Stimulated activated CD4-positive, alpha-beta T cell treated with anti-CD3 and anti-CD28 coated beads, TNF-alpha, amount 100 ng/mL, for 1 hour (primary cell): ENCODE measurements at places on chromosomes 2 and 18.

- DNase-seq: no peak
These were observed 130.2 kb downstream of the SMAD2 start for GRCh38 chr18:47800248-47800647.

DNA sequence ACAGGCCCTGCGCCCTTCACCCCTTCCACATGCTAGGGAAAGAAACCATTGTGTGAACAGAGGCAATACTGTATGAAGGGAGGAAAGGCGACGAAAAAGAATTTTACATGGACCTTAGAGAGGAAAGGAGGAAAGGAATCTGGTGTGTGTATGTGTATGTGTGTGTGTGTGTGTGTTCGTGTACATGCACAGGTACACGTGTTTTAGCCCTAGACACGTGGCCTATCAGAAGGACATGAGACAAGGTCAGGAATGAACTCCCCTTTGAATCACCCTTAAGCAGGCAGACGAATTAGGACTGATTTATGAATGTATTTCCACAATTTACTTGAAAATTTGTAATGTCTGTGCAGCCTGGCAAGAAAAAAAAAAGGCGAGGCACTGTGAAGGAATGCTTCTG is 276.0 kb downstream of the ZNF516 start:
- DNase-seq: no peak

DNA sequence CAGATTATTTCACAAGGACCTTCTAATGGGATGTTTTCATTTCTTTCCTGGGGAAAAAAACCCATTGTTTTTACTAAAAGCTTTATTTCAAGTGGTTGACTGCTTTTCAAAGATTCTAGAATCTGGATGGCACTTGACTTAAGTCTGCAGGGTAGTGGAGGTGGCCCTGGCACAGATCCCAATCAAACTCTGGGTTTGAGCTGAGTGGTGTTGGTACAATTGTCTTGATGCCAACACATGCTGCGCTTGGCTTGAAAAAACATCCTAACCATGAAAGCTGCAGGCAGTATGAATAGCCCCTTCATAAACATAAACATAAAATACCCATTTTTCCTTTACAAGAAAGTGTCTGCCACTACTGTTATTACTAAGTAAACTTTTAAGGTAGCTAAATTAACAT is 3.6 kb downstream of the PAPOLG start:
- DNase-seq: no peak

GRCh38 chr2:221465776-221466175 is 106.3 kb downstream of the EPHA4 start:
- DNase-seq: no peak

DNA sequence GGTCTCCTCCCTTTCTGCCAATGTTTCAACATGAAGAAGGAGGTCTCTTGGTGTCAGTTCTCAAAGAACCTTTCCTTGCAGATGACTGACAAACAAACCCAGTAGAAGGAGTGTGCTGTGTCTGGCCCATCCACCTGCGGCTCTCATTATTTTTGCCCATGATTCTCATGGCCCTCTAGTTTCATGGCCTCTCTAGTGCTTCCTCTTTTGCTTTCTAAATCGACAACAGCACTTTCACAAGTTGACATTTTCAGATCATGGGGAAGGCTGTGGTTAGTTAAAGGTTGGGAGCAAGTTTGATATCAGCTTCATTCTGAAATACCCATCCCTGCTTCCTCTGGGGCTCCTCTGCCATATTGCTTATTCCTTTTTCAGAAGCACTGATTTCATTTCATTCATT is 805.2 kb downstream of the SLC4A3 start:
- DNase-seq: no peak

GRCh38 chr18:35971661-35972196 is 750 bp upstream of the RMP24 start:
- DNase-seq: no peak

DNA sequence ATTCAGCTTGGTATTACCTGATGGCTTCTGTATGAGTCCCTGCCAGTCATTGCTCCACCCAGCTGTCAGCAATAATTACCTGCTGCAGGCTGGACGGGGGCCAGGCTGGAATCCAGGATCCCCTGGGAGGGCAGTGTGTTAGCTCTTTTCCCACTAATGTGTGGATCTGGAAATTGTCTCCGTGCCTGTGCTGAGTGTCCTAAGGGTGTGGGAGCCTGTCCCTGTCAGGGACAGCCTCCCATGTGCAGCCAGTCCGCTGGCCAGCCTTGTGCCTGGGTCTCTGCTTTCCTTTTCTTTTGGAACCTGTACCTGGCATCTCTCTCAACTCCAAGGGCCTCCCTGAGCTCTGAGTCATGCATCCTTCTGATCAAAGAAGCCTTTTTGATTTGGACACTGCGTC is 107.2 kb upstream of the SPRED2 start:
- DNase-seq: no peak

GRCh38 chr2:116366212-116366611 is 1448.3 kb upstream of the DDX18 start:
- no peak for DNase-seq

- DNase-seq: no peak
These were observed 286.9 kb upstream of the NXPH2 start for GRCh38 chr2:139067072-139067471.

DNA sequence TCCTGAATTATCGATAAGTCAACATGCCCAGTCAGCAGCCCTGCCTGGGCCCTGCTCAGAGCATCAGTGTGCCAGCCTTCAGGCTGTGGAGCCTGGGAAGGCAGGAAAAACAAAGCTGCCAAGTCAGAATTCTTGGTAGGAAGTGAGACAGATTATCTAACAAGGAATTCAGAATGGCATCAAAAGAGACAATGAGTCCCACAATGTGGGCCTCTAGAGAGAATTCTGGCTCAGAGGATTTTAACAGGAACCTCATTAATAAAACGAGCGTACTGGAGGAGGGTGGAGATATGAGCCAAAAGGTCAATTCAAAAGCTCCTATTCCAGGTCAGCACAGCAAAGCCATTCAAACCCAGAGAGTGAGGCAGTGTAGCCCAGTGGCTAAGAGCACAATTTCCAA is 327.6 kb upstream of the MMADHC start:
- no peak for DNase-seq

DNA sequence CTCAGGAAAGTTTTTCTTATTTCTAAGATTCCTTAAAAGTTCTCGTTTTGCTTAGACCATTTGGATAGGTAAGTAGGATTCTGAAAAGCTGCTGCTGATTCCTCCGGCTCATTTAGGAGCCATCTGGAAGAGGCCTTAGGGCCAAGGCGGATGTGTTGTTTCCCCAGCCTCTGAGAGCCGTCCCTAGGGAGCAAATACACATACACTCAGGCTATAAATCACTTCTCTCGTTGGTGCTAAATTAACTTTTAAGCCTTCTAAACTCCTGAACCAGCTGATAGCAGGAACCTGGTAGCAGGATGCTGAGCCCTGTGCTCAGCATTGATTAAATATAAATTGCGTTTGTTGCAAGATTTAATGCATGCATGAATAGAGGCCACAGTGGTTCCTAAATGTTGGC is 109.8 kb downstream of the ADCYAP1 start:
- no peak for DNase-seq

GRCh38 chr2:156334496-156335478 is 2.3 kb upstream of the NR4A2 start:
- DNase-seq: peak; percentile 72

DNA sequence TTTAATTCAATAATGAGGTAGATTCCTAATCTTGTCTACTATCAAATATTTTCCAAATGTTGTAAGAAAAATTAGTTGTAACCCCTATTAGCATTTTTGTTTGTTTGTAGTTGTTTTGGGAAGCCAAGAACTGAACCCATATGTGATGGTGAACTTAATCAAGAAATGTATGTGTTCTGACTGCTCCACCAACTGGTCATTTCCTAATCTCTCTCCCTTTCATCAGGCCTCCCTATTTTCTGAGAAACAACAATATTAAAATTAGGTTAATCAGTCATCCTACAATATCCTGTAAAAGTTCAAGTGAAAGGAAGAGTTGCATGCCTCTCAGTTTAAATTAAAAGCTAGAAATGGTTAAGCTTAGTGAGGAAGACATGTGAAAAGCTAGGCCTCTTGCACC is 504.0 kb downstream of the EPHA4 start:
- DNase-seq: no peak

GRCh38 chr2:216292886-216293301 is 79.4 kb downstream of the MARCHF4 start:
- no peak for DNase-seq

- no peak for DNase-seq
These were observed 8.8 kb downstream of the DHX57 start for GRCh38 chr2:38866773-38867443.

DNA sequence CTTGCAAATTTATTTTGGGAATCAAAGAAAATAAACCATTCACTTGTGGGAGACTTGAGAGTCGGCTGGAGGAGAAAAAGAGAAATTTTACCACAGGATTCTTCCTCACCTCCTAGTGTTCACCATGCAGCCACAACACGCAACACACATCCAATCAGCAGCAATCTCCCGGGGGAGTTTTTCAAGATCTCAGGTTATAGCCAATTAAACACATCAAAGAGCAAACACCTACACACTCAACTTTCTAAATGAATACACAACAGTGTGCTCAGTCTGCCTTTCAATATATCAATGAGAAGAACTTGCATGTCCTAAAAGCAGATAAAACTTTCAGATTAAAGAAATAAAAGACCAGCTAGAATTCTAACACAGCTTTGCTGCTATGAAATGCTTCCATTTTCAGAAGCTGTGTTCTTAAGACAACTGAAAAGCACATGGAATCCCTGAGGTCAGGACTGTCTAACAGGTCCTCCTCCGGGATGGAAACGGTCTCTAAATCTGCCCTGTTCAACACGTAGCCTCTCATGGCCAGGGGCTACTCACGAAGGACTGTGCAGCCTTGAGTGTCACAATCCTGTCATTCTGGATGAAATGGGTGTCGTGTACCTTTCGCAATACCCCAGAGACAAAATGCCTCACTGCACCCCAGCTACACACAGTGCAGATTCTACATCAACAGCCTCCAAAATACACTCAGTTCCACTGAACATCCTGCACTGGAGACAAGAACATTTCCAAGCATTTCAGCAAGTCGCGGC is 84.2 kb downstream of the ZNF516 start:
- no peak for DNase-seq

- DNase-seq: no peak
These were observed 167.5 kb upstream of the ITGA4 start for GRCh38 chr2:181289698-181290097.

DNA sequence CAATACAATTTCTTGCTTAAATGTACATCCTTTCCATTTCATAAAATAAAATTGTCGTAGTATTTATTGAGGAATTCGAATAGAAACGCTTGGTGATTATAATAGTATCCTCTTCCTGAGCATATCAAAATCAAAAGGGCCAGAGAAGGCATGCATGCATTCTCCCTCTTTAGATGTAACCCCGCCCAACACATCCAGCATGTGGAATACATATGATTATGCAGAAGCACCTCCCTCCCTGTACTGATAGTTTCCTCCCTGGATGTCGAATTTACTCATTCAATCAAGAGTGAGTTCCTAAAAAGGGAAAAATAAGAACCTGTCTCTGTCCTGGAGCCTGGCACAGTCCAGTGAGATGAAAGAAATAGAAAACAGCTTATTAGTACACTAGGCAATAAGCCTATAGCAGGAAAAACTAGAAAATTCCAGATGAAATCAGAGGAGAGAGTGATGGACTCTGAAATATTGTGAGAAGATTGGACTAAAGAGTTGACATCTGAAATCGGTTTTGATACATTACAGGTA is 262.9 kb downstream of the RDH14 start:
- DNase-seq: no peak

DNA sequence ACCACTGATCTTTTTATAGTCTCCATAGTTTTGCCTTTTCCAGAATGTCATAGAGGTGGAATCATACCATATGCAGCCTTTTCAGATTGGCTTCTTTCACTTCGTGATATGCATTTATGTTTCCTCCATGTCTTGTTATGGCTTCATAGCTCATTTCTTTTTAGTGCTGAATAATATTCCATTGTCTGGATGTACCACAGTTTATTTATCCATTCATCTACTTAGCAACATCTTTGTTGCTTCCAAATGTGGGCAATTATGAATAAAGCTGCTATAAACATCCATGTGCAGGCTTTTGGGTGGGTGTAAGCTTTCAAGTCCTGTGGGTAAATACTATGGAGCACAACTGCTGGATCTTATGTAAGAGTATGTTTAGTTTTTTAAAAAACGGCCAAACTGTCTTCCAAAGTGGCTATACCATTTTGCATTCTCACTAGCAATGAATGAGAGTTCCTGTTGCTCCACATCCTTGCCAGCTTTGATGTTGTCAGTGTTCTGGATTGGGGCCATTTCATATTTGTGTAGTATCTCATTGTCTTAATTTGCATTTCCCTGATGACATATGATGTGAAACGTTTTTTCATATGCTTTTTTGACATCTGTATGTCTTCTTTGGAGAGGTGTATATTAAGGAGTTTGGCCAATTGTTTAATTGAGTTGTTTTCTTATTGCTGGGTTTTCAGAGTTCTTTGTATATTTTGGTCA is 20.6 kb downstream of the STPG4 start:
- no peak for DNase-seq

DNA sequence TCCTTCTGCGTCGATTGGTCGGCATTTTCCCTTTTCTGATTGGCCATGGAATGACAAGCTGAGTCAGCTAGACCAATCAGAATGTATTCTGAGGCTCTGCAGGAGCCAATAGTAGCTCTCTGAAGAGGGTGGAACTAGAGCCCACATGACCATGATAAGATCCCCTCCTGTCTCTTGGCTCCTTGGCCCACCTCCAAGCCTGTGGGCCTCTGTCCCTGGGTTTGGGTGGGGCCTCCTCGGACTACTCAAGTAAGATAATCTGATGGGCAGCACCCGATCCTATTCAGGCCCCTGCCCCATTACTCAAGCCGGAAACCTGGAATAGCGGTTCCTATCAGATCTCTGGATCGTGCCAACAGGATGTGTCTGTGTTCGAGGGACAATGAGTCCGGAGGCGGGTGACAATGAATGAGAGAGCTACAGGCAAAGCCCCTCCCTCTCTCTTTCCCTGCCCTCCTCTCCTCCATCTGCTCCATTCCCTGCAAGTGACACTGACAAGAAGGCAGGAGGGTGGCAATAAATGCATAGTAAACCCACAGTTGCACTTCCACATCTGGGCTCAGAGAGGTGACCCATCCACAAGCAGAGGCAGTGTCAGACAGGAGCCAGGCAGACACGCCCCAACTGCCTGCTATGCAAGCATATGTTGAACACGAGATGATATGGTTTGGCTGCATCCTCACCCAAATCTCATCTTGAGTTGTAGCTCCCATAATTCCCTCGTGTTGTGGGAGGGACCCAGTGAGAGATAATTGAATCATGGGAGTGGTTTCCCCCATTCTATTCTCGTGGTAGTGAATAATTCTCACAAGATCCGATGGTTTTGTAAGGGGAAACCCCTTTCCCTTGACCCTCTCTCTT is 114.7 kb downstream of the TNS1 start:
- DNase-seq: no peak

- DNase-seq: no peak
These were observed 613.3 kb downstream of the TSN start for GRCh38 chr2:122368576-122369243.

DNA sequence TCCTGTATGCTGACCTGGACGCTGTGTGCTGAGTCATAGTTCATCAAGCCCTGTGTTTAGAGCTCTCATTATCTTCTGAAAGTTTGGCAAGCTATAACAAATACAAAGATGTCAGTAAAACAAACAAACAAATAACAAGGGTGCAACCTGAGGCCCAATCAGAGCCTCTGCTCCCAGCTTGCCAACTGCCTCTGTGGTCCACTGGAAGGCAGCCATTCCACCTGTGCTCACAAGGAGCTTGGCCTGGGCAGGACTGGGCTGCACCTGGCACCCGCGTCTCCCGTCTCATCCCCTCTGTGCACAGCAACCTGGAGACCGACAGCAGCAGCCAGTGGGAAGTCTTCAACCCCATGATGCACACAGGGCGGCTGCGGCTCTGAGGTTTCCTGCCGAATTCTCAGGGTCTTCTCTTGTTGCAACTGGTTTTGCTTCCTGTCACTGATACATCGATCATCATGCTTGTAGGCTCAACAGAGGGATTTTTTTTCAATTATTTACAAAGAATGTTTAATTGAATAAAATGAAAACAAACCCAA is 97.8 kb downstream of the TMEM18 start:
- no peak for DNase-seq
